ENCODE measurements at places on chromosomes 3 and 15.

- DNase-seq = no peak
Observed at GRCh38 chr3:48142316-48142870, 45.8 kb downstream of the CDC25A start.

- no peak for DNase-seq
Observed at GRCh38 chr3:11145888-11146287, 8.4 kb upstream of the HRH1 start.

GRCh38 chr3:23952646-23953045 is 7.6 kb downstream of the NR1D2 start:
- DNase-seq = no peak

- DNase-seq = no peak
Observed at GRCh38 chr3:49646236-49646635, 27.9 kb upstream of the APEH start.

DNA sequence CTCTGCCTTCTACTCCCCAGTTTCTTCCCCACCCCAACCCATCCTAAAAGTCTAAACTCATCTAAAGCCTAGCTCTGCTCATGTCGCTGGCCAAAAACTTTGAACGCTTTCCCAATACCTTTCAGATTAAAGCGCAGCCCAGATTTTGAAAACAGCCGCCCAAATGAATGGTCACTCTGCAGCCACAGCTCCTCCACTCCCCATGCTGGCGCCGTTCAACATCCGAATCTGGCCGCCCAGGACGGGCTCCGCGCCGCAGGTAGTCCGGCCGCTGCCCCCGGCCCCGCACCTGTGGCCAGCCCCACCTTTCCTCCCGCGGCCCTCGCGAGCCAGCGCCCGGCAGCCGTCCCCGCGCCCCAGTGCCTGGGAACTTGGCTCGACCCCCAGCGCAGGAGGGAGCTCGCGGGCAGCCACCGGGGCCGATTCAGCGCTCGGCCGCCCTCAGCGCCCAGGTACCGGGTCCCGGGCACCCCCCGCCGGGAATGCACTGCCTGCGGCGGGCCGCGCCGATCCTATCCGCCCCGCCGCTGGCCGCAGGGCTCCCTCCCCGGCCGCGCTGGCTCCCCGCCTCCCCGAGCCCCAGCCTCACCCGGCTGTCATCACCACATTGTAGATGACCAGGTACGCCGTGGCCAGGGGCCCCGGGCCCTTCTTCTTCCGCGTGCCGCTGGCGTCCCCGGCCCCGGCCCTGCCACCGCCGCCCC is 417 bp downstream of the HACD2 start:
- no peak for DNase-seq

GRCh38 chr15:58830556-58830955 is 59.5 kb downstream of the MINDY2 start:
- no peak for DNase-seq

DNA sequence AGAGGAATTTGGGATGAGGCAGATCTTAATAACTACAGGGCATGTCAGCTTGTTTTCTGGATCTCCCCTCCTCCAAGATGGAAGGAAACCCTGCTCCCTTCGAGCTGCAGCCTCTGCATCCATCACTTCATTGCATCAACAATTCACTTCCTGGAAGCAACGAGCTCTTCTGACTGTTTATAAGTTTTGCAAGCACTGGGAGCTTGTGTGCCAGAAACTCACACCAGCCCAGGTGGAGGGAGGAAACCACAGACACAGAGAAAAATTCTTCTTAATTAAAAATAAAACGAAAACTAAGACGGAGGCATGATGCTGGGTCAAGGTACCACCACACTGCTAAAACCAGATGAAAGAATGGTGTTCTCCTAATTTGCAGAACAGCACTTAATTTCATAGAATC is 10.6 kb downstream of the LRIG1 start:
- no peak for DNase-seq

- no peak for DNase-seq
Observed at GRCh38 chr15:40325700-40326099, 2.2 kb downstream of the INAFM2 start.

- peak; percentile 82 for DNase-seq
Observed at GRCh38 chr3:107206141-107206540, 171.1 kb upstream of the CCDC54 start.

- no peak for DNase-seq
Observed at GRCh38 chr3:77456906-77457305, 417.0 kb downstream of the ROBO2 start.

- no peak for DNase-seq
Observed at GRCh38 chr3:100615684-100616083, 6.3 kb downstream of the ADGRG7 start.

DNA sequence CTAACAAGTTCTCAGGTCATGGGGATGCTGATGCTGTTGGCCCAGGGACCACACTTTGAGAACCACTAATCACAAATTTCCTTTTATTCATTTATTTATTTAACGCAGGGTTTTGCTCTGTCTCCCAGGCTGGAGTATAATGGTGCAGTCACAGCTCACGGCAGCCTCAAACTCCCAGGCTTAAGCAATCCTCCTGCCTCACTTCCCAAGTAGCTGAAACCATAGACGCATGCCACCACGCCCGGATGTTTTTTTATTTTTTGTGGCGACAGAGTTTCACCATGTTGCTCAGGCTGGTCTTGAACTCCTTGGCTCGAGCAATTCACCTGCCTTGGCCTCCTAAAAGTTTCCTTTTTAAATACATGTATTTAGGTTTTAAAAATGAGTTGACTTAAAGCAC is 20.7 kb upstream of the ISLR2 start:
- no peak for DNase-seq

GRCh38 chr3:16374047-16374934 is 109.3 kb downstream of the OXNAD1 start:
- no peak for DNase-seq

- DNase-seq = peak; percentile 93
Observed at GRCh38 chr3:183987000-183987600, 30.6 kb downstream of the ABCC5 start.

- no peak for DNase-seq
Observed at GRCh38 chr3:69420781-69421520, 35.1 kb upstream of the FRMD4B start.

GRCh38 chr3:63706321-63707085 is 54.0 kb downstream of the SNTN start:
- DNase-seq = no peak

- DNase-seq = no peak
Observed at GRCh38 chr3:193407112-193407511, 28.6 kb upstream of the ATP13A5 start.

DNA sequence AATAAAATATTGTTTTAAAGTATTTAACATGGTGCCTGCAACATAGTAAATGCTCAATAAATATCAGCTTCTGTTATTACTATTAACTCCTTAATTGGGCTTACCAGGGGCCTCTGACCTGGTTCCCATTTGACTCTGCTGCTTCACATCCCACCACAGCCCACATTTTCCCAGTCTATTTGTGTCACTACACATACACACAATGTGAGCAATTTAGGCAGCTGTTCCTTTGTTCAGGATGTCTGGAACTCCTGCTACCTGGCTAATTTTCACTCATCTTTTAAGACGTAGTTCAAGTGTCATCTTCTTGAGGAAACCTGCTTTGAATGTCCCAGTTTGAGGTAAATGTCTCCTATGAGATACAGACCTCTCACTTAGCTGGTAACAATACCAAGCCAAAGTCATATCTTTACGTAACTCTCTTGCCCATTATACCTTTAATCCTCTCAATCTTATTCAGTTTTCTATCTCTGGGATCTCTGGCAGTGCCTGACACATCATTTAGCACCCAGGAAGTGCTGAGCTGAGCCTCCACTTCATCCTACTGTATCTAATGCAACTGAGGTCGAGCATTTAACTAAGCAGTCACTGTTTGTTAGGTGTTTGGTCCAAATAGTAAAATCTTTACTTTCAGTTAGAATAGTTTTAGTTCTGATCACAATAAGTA is 4.4 kb downstream of the TGFBR2 start:
- no peak for DNase-seq

DNA sequence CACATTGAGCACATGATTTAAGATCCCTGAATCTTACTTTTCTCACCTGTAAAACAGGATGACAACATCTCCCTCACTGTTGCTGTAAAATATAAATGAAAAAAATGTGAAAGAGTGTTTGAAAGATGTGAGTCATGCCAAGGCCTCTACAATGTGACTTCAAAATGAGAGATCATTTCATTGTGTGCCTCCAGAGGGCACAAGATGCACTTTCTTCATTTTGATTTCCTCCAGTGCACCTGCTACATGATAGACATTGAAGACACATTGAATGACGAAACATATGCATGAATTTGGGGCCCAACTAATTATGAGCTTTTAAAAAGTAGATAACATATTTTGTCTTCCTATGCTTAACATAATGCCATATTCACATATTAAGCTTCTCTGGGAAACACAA is 170.3 kb downstream of the MOBP start:
- no peak for DNase-seq

DNA sequence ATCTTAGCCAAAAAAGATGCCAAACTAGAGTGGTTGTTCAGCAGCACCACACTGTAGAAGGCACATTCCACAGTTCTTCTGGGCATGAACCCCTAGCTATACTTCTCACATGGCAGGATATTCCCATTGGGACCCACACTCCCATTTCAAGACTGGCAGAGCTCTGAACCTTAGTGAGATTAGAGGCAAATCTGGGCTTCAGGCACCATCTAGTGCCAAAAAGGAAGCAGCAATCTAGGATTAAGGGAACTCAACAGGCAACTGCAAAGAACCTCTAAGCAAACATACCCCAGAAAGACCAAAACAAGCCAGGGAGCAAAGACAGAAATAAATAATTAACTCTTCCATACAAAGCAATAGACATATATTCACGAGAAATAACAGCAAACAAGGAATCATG is 66.2 kb downstream of the TAFA4 start:
- DNase-seq = no peak

DNA sequence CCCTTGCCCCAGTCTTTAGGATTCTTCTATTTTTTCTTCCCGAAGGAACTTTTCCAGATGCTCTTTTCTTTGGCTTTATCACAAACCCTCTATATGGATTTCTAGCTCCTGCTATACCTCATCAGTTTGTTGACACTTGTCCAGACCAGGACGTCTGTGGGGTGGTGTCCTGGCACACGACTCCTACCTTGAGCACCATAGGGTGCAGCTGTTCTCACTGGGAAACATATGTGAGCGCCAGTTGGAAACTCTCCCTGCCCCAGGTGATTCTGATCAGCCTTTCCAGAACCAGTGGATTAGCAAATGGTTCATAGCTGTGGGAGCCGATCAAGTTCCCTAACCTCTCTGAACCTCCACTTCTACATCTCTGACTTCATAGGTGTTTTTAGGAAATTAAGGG is 40.6 kb upstream of the USP3 start:
- DNase-seq = no peak

DNA sequence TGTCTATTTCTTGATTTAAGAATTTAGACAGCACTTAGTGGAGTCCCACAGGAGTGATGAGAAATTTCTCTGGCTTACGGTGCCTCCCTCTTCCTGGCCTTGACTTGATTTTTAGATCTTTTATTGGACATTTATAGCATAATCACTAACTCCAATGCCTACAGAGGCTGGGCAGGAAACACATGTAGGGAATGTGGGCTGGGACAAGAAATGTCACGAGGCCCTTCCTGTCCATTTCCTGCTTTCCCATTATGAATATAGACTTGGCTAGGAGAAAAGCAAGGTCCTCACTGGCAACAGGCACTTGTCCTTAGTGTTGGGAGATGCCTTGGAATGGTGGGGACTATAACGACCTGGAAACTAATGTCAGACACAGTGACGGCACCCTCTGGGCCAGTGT is 100.3 kb downstream of the MYLK start:
- no peak for DNase-seq

- DNase-seq = no peak
Observed at GRCh38 chr15:64455961-64456371, 4.4 kb upstream of the ZNF609 start.

- DNase-seq = peak; percentile 69
Observed at GRCh38 chr3:129577925-129578786, 28.3 kb downstream of the PLXND1 start.

GRCh38 chr15:49428409-49429095 is 5.5 kb downstream of the FGF7 start:
- no peak for DNase-seq

DNA sequence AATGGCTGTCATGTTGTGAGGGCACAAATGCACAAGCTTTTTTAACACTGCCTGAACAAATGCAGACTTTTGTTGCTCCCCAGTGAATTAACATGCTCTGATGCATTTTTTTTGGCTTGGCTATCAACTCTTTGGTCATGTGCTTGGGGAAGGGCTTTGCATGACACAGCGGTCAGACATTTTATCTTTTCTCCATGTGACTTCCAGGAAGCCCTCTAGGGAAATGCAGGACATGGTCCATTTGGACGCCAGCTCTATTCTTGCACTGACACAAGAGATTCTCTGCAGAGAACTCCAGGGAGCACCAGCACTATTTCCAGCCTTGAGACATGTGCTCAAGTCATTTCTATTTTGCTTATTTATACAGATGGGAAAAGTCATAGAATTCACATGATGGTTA is 46.2 kb downstream of the NEK11 start:
- no peak for DNase-seq

- peak; percentile 9 for DNase-seq
Observed at GRCh38 chr3:27072810-27073651, 296.2 kb downstream of the NEK10 start.

GRCh38 chr15:61091289-61091616 is 137.8 kb downstream of the RORA start:
- no peak for DNase-seq

DNA sequence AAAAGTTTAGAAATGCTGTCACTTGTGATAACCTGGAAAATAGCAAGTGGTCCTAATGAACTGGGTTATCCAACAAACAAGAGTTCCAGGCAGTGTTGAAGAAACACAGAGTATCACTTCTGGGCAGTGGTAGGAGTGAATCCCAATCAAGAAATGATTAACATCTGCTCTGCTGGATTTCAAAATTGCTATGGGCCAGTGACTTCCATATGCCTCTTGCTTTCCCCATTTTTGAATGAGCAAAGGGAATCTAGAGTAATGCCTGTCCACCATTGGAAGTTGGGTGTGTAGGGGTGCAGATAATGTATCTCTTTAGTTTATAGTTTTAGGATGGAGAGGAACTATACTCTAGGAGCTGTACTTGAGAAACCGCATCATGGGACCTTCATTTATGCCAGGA is 236.5 kb downstream of the RPLP1 start:
- DNase-seq = no peak

GRCh38 chr15:99993262-99993661 is 260.0 kb upstream of the LYSMD4 start:
- no peak for DNase-seq

DNA sequence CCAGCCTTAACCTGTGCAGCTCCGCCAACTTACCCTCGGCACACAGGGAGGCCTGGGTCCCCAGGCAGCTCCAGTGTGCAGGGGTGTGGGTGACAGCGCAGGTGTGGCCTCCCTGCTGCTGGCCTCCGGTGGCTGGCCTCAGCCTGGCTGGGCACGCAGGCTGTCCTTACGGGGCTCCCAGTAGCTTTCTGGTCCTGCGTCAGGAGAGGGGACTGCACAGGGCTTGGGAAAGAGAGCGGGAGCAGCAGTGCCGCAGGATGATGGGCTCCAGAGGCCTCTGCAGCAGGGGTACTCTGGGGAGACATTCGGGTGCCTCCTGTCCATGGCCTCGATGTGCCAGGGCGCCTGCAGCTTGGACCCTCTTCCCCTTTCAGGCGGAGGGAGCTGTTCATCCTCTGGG is 9.4 kb downstream of the APBA2 start:
- no peak for DNase-seq

Measured in SJCRH30 (cell line).